Thymus (tissue), 14 donors: ENCODE measurements at places on chromosomes 11 and 22. TPM values are rescaled to one million over a fixed set of nuclear protein-coding genes. Genes with fewer than 3 reads are reported as not detected.

EMID1 gene
- 4.7 TPM for total RNA-seq

C11orf87 gene
- total RNA-seq, result not detected

IFTAP gene
- total RNA-seq, result 22.5 TPM

TTC12 gene
- 6.6 TPM for total RNA-seq

PIWIL4 gene
- total RNA-seq, result 2.5 TPM

DESI1 gene
- total RNA-seq, result 11.9 TPM

PARVA gene
- 2.9 TPM for total RNA-seq

GDPD4 gene
- total RNA-seq, result not detected

RTN4RL2 gene
- total RNA-seq, result 0.42 TPM

GAS2 gene
- 3.1 TPM for total RNA-seq

KCNC1 gene
- under 0.01 TPM for total RNA-seq

OR10A4 gene
- not detected for total RNA-seq

UBQLN3 gene
- total RNA-seq, result under 0.01 TPM

SEC14L6 gene
- 0.24 TPM for total RNA-seq

H19 gene
- 413 TPM for total RNA-seq

C11orf65 gene
- total RNA-seq, result 1.8 TPM

INS gene
- total RNA-seq, result 0.42 TPM

DPP3 gene
- total RNA-seq, result 36.4 TPM

YPEL1 gene
- 9.1 TPM for total RNA-seq

LIPT2 gene
- total RNA-seq, result 6.1 TPM

LARGE2 gene
- total RNA-seq, result 3.5 TPM

OR8H3 gene
- total RNA-seq, result not detected

APOBEC3B gene
- 6.8 TPM for total RNA-seq

SPDYC gene
- not detected for total RNA-seq

DDTL gene
- total RNA-seq, result 1.3 TPM

SCN2B gene
- total RNA-seq, result 1.6 TPM

MB gene
- 1.1 TPM for total RNA-seq

TSKU gene
- 2.9 TPM for total RNA-seq

CELSR1 gene
- total RNA-seq, result 3.7 TPM

CPT1B gene
- 8.5 TPM for total RNA-seq

PYGM gene
- total RNA-seq, result 1.0 TPM

DUSP8 gene
- total RNA-seq, result 0.14 TPM

P2RY2 gene
- 0.52 TPM for total RNA-seq

THRSP gene
- not detected for total RNA-seq

SMTNL1 gene
- 0.05 TPM for total RNA-seq

DEFB131B gene
- not detected for total RNA-seq

KLHL35 gene
- total RNA-seq, result 0.57 TPM

JAML gene
- total RNA-seq, result 58.8 TPM

RCOR2 gene
- total RNA-seq, result 2.4 TPM

CRYBB1 gene
- total RNA-seq, result 0.85 TPM

OR2AT4 gene
- total RNA-seq, result not detected

DDB1 gene
- 197 TPM for total RNA-seq

ALDH3B2 gene
- 0.57 TPM for total RNA-seq

CHRM1 gene
- total RNA-seq, result not detected

PAMR1 gene
- total RNA-seq, result 5.6 TPM

PSMD13 gene
- total RNA-seq, result 134 TPM
